Stimulated activated CD8-positive, alpha-beta memory T cell treated with anti-CD3 and anti-CD28 coated beads, Interleukin-7, amount 100 ng/mL, for 4 hours (primary cell): ENCODE measurements at places on chromosomes 5 and 9.

DNA sequence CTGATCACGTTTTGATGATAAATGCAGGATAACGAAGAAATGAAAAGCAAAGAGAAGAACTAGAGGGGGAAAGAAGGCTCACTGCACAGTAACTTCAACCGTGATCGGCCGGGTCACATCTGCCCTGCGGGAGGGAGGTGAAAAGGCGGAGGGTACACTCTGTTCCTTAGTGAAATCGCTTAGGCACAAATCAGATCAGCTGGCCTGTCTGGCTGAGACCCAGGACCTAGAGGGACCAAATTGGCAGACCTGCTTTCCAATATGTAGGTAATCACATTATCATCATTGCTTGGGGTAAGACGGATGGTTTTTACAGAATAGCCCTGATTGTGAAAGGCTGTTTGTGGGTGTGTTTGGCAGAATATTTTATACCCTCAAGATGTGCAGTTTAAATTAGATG is 82.2 kb downstream of the SLC28A3 start:
- no peak for DNase-seq

DNA sequence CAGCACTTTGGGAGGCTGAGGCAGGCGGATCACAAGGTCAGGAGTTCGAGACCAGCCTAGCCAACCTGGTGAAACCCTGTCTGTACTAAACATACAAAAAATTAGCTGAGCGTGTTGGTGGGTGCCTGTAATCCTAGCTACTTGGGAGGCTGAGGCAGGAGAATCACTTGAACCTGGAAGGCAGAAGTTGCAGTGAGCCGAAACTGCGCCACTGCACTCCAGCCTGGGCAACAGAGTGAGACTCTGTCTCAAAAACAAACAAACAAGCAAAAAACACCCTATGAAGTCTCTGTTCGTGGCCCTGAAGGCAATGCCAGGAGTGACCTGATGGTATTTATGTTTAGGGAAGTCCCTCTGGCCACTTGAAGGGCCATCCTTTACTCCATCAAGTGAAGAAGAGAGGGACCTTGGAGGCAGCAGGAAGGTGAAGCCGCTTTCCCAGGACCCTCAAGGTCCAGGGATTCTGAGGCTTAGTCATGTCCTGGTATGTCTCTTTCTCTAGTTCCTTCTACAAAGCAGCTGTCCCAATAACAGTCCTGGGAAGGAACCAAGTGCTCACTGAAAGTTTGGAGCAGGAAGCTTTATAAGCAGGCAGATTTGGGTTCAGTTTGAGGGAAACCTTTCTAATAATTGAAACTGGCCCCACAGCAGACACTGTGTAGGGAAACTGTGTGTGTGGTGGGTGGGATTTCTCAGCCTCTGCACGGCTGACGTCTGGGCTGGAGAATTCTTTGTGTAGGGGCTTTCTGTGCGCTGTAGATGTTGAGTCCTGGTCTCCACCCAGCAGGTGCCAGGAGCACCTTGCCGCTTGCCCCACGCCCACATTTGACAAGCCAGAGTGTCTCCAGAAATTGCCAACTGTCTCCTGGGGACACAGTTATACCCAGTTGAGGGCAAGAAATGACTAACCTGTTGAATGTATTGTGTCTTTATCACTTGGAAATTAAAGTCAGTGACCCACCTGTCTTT is 12.5 kb downstream of the PHF2 start:
- no peak for DNase-seq

DNA sequence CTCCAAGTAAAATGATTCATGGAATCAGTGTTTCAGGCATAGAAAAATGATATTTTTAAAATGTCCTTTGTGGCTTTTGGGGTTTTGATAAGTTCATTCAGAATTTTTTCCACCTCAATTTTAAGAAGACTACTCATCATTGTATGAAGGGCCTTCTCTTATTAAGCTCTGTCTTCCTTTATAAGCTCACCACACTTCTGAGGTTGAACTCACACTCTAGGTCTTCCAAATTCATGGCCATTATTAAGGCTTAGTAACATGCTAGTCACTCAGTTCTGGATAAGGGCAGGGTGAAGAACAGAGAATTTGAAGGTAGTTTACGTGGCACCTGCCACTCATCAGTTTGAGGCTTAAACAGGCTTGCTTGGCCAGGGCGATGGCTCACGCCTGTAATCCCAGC is 4.2 kb downstream of the MELK start:
- DNase-seq: no peak

DNA sequence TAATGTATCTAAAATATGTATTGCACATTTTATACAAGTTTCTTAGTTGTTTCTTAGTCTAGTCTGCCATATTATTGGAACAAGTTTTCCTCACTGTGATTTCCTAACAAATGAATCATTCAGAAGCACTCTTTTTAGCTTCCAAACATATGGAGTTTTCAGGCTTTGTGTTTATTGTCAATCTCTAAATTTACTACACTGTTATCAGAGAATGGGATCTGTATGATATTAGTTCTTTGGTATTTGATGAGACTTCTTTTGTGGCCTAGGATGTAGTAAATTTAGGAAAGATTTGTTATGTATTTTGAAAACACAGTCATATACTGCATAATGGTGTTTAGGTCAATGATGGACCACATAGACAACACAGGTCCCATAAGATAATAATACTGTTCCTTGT is 25.7 kb downstream of the SREK1IP1 start:
- no peak for DNase-seq

DNA sequence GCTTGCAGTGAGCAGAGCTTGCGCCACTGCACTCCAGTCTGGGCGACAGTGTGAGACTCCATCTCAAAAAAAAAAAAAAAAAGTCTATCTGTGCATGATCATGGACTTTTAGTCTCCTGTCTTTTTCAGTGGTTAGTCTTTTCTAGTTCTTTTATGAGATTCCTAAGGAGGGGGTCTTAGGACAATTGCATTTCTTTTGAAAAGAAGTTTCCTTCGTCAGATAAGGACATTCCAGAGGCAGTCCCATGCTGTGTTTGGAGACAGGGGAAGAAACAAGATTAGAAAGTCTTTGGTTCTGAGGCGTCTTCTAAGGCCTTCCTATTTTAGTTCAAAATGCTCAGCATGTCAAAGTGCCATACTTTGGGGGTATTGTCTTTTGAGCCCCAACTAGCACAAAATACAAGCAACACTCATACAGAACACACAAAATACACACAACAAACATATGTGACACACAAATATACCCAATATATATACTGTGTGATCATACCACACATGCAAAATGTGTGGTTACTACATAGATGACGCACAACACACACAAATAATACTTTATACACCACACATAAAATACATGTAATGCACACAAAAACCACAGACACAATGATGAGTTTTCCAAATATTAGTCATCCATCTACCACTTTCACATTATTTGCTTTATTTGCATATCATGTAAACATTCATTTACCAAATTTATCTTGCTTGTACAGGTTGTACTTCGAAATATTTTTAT is 394.5 kb downstream of the SPATA31D1 start:
- DNase-seq: no peak

DNA sequence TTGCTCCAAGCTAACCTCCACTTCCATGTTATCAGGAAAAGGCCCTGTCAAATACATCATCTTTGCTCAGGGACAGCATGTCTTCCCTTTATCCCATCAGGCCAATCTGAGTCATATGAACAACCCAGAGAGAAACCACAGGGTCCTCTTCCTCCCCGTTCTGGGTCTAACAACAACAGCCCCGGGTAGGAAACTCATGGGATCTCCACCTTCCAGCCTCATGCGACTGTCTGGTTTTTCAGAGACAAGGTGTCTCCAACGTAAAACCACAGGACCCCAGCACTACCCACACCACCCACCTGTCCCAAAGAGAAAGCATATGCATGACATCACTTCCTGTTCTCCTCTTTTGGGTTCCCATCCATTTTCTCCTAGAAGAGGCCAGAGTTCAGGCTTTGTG is 217.9 kb downstream of the ENC1 start:
- no peak for DNase-seq

DNA sequence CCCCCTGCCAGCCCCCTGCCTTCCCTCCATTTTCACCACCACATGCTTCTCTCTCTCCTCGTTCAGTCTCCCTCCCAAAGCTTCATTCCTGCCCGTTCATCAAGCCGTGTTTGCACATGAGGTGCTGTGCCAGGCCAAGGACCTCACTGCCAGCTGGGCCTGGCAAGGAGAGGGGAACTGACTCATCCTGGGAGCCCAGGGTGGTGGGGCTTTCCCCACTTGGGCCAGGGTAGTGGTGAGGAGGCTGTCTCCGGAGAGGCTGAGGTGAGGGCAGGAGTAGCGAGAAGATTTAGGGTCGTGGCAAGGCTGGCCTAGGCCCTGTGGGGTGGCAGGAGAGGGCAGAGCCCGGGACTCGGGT is 30.4 kb upstream of the NOTCH1 start:
- no peak for DNase-seq

DNA sequence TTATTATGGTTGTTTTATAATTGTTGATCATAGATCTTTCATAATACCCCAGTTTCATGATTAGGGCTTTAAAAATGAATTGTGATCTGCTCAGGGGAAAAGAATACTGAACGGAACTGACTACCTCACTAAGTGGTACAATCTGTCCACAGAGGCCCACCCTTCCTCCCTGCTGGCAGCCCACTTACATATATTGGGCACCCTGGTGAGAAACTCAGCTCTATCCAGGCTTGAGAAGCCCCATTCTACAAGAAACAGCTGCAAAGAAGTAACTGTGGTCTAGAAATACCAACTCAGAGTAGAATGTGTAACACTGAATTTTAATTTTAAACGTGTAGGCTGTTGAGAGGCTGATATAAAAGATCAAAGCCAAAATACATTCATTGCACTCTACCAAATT is 46.9 kb downstream of the TSSK1B start:
- DNase-seq: no peak

- no peak for DNase-seq
Measured at GRCh38 chr5:133902511-133903118, 65.8 kb downstream of the C5orf15 start.
